ENCODE measurements at places on chromosomes 2 and 18. TPM values are rescaled to one million over a fixed set of nuclear protein-coding genes. Genes with fewer than 3 reads are reported as not detected.

DNA sequence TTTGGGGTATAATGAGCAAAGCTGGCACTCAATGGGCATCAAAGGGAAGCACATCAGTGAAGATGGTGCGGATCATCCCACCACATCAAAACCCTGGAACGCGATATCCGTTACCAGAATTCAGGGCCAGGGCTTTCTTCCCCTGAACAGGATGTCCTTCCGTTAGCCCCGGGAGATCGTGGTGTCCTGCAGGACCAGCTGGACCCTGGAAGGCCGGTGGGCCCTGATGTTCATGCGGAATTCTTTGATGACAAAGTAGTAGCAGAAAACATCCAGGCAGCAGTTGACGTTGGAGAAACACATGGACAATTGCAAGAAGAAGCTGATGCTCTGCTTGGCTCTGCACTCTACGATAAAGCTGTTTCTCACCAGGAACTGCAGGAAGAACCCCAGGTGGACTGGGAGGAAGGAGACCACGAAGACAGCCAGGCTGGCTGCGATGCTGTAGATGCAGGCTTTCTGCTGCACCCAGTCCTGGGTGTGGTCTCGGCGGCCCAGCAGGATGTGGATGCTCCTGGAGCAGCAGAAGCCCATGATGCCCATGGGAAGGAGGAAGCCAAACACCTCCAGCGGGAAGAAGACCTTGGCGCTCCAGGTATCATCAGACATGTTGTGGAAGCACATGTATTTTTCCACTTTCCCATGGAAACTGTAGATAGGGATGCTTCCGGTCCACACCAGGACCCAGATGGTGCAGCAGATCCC is 15.0 kb downstream of the GPR55 start:
- DNase-seq, result no peak
- H3K4me1 ChIP-seq, result peaks cover 12% of the 10 kb centered on the region
- no peaks in the 10 kb centered on the region for H3K27me3 ChIP-seq
- H3K27ac ChIP-seq, result no peak overlapping the region

- H3K36me3 ChIP-seq, result no peaks in the 10 kb centered on the region
- H3K27ac ChIP-seq, result no peak overlapping the region
- H3K4me1 ChIP-seq, result no peaks in the 10 kb centered on the region
- no peak overlapping the region for H3K4me3 ChIP-seq
- peaks cover 12% of the 10 kb centered on the region for H3K27me3 ChIP-seq
- DNase-seq, result no peak
These were observed 65.8 kb upstream of the IGFBP5 start for GRCh38 chr2:216761133-216761532.

- no peaks in the 10 kb centered on the region for H3K36me3 ChIP-seq
- no peak overlapping the region for H3K4me3 ChIP-seq
- no peaks in the 10 kb centered on the region for H3K4me1 ChIP-seq
- no peaks in the 10 kb centered on the region for H3K27me3 ChIP-seq
These were observed 404.0 kb upstream of the RAB6C start for GRCh38 chr2:129575431-129575830.

Gene DSG1
- polyA plus RNA-seq, result 68.0 TPM

All from keratinocyte (primary cell).